ENCODE measurements at places on chromosomes 7 and 10.

- DNase-seq = no peak
These were observed 42.8 kb downstream of the NSUN6 start for GRCh38 chr10:18608596-18608995.

DNA sequence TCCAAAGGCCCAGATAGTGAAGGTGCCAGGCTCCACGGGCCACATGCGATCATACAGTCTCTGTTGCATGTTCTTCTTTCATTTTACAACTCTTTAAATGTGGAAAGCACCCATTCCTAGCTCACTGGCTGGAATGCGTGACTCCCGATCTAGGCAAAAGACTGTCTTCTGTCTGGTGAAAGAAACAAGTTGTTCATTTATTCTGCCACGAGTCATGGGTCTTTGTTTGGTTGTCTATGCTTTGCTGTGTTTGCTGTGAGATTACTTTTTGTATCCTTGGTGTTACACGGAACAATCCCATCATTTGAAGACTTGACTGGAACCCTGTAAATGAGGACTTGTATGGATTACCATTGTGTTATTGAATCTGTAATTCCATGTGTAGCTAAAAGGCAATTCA, 41.9 kb downstream of the NPVF start:
- no peak for DNase-seq

DNA sequence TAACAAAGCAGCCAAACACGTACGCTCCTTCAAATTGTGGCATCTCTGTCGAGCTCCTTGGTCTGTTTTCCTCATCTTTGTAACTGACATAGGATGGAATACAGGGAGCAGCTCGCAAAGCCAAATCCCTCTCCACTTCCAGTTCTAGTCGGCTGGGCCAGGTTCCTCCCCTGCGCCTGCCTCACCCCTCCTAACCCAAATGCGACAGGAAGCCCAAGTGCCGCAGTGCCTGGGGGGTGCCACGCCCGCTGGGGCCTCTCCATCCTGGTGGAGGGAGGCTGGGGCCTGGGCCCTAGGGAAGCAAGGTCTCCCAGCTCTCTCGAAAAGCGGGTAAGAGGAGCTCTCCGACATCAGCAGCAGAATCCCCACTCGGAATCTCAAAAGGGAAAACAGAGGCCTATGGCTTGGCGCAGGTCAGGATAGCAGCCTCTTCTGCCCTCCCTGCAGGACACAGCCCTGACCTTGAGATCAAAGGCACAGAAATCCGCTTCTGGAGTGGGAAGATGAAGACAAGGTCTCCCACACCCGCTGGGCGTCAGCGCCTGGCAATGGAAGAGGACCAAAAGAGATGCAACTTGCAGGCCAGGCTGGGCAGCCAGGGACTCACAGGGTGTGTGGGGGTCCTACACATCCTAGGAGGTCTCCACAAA, 165.8 kb downstream of the NRF1 start:
- no peak for DNase-seq

GRCh38 chr7:836429-836828, 4.2 kb downstream of the SUN1 start:
- no peak for DNase-seq

DNA sequence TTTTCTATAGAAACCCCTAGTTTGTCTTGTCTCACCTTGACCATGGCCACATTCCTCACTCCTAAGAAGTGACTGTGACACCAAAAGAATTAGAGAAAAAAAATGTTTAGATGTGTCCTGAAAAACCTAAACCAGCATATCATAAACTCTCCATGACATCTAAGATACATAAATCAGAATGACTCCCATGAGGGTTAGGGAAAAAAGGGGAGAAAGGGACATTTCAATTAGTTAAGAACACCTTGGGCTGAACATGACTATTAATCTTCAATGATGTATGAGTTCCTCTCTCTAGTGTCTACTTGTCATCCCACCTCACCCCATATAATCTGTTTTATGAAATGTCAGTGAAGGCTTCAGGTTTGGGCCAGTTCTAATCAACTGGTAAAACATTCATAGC, 31.1 kb downstream of the KDM7A start:
- no peak for DNase-seq

All from renal pelvis (tissue), 12 donors.